SW 1271 (cell line): ENCODE measurements at places on chromosomes 4 and X.

DNA sequence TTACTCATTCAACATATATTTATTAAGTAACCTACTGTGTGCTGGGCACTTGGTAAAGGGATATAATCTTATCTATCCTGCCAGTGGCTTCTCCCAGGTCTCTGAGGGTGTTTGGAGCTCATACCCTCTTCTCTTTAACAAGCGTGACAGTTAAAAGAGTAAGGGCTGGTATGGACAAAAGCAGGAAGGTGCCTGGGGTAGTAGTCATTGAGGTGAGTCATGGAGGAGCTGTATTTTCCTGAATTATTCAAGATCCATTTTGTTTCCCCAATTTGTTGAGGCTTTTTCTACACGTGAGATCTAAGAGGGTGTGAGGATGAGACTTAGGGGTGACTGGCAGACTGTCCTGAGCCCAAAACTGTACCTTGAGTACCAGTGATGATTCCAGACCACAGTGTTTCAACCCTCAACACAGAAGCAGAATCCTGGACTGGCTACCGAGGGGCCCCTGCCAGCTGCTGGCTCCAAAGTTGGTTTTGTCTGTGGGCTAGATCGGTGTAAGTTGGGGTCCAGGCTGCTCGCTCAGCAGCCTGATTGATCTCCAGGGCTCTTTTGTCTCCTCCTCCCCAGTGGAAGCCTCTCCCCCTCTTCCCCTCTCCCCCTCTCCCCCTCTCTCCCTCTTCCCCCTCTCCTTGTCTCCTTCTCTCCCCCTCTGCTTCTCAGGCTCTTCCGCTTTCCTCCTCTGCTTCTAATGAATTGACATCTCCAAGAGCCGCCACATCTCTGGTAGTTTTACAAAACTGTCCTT is at the start of gene DRP2:
TSS of gene DRP2 (plus strand) at position 671 of the 748 bp plus-strand sequence. CDS start 11,862 bp downstream, outside the sequence.
- DNase-seq: no peak

- DNase-seq: no peak
Observed at GRCh38 chrX:153061732-153062131, 5.5 kb downstream of the PNMA3 start.

- no peak for DNase-seq
Observed at GRCh38 chrX:28756647-28757046, 169.4 kb downstream of the IL1RAPL1 start.

DNA sequence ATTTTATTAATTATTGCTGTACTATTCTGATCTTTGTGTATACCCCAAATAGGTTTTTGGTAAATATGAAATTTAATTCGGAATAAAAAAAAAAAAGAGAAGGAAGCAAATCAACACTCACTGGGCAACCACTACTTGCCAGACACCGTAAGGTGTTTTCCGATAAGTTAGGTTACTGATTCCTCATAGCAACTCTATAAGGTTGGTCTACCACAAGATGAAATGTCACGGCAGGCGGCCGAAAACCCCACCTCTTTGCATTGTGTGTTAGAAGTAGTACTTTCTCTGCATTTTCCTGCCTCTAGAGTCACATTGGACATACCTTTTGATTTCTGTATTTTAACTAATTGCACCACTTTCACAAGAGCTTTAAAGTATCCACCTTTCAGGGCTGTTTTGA is 44.5 kb upstream of the RASGEF1B start:
- DNase-seq: no peak

DNA sequence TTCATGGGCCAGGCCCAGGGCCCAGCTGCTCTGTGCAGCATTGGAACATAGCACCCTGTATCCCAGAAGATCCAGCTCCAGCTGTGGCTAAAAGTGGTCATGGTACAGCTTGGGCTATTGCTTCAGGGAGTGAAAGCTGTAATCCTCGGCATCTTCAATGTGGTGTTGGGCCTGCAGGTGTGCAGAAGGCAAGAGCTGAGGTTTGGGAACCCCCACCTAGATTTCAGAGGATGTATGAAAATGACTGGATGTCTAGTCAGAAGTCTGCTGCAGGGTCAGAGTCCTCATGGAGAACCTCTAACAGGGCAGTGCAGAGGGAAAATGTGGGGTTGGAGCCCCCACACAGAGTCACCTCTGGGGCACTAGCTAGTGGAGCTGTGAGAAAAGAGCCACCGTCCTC is 341.7 kb downstream of the PPP3CA start:
- no peak for DNase-seq

GRCh38 chrX:114338870-114339269 is 245.0 kb upstream of the HTR2C start:
- DNase-seq: no peak

- no peak for DNase-seq
Observed at GRCh38 chr4:150212485-150212884, 134.2 kb downstream of the DCLK2 start.

DNA sequence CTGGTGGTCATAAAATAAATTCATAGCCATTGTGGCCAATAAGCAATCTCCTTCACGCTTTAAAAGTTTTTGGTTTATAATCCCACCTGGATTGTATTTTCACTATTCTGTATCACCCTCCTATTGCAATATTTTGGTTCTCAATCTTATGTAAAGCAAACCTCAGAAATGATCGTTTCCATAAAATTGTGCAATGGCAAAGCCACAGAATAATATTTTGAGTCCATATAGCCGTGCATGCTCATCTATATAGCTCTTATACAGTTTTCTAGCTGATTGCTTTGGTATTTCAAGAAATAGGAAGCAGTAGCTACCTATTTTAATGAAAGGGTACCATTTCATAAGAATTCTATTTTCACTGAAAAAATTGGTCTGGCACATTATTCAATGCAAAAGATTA is 10.0 kb upstream of the HAND2 start:
- DNase-seq: no peak

DNA sequence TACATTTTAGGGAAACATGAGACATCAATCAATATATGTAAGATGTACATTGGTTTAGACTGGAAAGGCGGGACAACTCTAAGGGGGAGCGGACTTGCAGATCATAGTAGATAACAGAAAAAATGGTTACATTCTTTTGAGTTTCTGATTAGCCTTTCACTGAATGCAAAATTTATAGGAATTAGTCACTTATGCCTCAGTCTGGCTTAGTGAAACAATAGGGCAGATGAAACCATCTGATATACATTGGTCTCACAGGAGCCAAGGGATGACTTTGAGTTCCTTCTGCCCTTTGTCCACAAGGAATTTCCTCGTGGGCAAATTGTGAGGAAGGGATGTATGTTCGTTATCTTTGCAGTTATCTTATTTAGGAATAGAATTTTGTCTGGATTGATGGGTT is 128.2 kb downstream of the ARSF start:
- DNase-seq: no peak

- DNase-seq: no peak
Observed at GRCh38 chrX:19616959-19617358, 101.7 kb upstream of the MAP3K15 start.

DNA sequence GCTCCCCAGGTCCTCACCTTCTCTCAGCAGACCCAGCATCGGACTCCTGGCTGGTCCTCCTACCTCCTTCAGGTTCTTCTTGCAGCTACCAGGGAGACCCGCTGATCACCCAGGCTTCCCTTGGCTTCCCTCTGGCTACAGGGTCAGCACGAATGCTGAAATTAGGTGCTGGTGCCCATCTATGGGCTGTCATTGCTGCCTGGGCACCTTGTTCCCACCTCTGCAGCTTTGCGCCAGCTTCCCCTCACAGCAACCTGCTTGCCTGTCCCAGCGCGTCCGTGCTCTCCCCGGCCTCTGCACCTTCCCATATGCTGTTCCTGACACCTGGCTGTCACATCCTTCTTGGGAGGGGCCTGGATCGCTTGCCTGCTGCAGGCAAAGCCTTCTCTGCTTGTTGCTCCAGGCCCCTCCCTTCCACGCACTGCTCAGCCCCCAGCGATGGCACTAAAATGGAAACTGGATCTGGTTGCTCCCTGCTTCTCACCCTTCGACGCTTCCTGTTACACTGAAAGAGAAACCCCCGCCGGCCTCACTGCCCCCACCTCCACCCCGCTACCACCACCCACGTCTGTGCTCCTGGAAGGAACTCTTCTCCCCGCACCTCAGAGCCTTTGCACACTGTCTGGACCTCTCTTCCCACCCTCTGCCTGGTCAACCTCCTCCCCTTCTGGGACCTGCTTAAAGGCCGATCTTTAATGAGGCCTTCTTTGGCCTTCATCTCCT is 22.2 kb downstream of the C4orf50 start:
- no peak for DNase-seq

- DNase-seq: no peak
Observed at GRCh38 chrX:43456063-43456462, 200.0 kb upstream of the MAOA start.

DNA sequence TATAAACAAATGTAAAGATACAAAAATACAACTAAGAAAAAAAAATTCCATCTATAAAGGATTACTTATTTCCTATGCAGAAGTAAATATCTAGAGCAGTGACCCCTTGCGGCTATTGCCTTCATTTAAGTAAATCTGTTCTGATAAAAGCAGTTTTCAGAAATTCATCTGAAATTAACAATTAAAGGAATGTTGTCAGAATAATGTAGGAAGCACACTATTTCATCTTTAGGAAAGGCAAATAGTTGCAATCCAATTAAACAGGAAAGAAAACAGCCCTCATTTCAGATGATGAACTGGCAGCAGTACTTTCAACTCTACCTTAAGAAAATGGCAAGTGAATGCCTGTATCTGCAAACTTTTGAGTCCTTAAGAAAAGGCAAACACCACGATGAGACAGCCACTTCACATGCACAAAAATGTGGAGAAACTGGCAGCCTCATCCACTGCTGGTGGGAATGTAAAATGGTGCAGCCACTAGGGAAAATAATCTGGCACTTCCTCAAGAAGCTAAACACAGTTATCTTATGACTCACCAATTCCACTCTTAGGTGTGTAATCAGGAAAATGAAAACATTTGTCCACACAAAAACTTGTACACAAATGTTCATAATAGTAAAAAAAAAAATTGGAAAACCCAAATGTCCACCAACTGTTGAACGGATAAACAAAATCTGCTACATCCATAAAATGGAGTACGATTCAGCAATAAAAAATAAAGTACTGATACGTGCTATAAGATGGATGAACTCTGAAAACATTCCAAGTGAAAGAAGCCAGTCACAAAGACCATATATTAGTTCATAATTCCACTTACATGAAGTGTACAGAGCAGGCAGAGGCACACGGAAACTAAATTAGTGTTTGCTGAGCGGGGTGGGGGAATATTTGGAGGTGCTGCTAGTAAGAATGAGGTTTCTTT is 2.0 kb upstream of the THAP9 start:
- DNase-seq: peak; percentile 1

DNA sequence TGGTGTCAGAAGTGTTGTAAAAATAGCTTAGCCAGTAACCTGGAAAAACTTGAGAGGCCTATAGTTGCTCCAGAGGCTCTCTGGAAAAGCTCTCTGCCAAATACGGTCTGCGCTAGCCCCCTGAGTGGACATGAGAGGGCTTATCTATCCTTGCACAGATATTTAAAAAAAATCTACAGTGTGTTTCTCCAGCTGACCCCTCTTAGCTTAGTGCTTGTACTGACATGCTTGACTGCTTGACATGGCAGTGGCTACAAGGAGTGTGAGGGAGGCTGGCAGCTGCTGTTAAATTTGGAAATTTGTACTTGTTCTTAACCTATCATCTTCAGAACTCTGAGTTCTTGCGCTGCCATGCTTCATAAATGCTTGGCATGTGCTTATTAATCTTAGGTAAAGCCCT is 229.2 kb downstream of the RBMX2 start:
- DNase-seq: no peak

DNA sequence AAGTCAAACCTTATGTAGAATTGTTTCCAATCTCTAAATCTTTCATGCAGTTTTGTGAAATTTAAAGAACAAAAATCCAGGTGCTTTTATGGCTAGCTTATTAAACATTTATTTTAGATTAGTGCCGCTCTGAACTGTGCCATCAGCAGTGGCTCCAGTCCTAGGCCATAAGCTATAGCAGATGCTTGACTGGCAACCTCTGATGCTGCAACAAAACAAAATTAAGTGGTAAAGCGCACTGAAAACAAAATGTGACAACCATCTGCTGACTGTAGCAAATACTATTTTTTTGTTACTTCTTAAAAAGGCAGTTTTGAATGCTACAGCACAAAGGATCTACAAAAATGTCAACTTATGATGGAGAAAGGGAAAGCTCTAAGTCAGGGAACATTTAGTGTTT is 237.4 kb downstream of the DCLK2 start:
- no peak for DNase-seq

GRCh38 chr4:3374011-3374645 is 67.6 kb upstream of the HGFAC start:
- no peak for DNase-seq

- no peak for DNase-seq
Observed at GRCh38 chr4:89759426-89759825, 77.5 kb downstream of the SNCA start.

- DNase-seq: no peak
Observed at GRCh38 chrX:109654516-109655109, 29.6 kb upstream of the KCNE5 start.

DNA sequence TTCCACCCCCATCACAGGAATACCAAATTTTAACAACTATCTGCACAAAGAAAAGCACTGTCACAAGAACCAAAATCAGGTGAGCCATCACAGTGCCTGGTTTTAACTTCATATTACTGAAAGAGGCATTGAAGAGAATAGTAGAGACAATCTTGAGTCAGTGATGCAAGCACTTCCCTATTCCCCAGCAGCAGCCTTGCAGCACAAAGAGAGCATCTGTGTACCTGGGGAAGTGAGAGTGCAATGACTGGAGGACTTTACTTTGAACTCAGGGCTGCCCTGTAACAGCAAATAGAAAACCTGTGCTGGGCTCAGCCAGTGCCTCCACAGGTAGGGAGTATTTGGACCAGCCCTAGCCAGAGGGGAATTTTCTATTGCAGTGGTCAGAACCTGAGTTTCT is 361.8 kb downstream of the TEX13C start:
- DNase-seq: no peak

- DNase-seq: no peak
Observed at GRCh38 chr4:186272699-186273391, 6.9 kb downstream of the F11 start.

DNA sequence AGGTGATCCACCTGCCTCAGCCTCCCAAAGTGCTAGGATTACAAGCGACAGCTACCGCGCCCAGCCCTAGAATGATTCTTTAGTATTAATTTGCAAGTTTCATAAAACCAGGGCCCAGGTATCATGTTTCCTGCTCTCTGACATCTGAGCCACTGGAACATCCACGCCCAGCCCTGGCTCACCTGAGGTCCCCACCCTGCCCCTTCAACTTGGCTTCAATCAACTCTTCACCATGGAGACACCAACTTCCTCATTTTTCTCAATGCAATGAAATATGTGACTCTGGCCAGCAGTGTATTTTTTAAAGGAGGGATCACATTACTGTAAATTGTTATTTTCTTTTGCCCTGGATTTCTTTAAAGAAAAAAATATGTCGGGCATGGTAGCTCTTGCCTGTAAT is 3.9 kb downstream of the PRSS12 start:
- DNase-seq: no peak

GRCh38 chrX:139112432-139112831 is 400.9 kb upstream of the FGF13 start:
- DNase-seq: no peak

- DNase-seq: no peak
Observed at GRCh38 chr4:1975880-1976279, 32.9 kb downstream of the NELFA start.

- DNase-seq: peak; percentile 5
Observed at GRCh38 chrX:45851434-45851991, 650.8 kb upstream of the DIPK2B start.

GRCh38 chrX:100975212-100975611 is 5.7 kb downstream of the ARL13A start:
- DNase-seq: no peak
